Stimulated activated CD8-positive, alpha-beta memory T cell treated with anti-CD3 and anti-CD28 coated beads, Interleukin-4, amount 100 ng/mL, for 1 hour (primary cell): ENCODE measurements at places on chromosomes 4 and X.

- DNase-seq: no peak
Measured at GRCh38 chr4:68592673-68593072, 16.6 kb upstream of the UGT2B17 start.

DNA sequence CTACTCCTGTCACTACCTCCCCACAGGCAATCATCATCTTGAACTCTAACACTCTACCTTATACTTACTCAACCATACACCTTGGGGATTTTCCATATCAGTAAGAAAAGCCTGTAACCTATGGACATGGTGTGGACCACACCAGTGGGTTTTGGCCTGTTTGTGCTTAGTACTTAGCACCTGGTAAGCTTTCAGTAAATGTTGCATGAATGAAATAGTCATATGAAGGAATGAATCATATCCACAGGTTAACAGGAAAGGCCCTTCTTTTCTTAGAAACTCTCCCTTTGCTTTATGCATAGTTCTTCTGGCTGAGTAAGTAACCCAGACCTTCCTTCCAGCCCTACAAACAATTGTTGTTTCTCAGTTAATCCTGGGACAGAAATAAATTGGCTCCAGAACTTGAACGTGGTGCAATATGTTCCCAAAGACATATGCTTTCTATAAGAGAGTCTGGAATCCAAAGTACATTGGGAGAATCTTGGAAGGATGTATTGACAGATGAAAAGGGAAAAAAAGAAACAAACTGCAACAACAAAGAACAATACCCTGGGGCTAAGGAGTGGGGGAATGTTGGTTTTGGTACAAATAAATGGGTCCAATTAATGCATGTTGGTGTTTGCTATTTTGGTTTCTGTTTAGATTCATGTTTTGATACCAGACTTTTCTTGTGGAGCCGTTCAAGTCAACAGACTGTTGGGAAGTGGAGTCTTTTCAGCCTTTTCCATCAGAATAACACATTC, 27.8 kb downstream of the RASL11B start:
- no peak for DNase-seq

DNA sequence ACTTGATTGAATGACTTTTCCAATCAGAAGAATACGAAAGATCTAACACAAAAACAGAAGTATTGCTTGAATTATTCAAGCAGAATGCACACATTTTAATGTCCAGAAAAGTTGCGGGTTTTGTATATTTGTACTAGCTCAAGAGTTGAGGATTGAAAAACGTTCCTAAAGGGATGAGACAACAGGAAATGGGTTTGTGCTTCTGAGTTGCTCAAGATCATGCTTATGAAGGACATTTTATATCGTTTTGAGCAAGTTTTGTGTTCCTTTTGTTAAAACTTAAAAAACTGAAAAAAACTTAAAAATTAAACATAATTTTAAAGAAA, 353 bp upstream of the SMIM10 start:
- DNase-seq: no peak

- no peak for DNase-seq
Measured at GRCh38 chr4:1151541-1151940, 20.8 kb downstream of the SPON2 start.

DNA sequence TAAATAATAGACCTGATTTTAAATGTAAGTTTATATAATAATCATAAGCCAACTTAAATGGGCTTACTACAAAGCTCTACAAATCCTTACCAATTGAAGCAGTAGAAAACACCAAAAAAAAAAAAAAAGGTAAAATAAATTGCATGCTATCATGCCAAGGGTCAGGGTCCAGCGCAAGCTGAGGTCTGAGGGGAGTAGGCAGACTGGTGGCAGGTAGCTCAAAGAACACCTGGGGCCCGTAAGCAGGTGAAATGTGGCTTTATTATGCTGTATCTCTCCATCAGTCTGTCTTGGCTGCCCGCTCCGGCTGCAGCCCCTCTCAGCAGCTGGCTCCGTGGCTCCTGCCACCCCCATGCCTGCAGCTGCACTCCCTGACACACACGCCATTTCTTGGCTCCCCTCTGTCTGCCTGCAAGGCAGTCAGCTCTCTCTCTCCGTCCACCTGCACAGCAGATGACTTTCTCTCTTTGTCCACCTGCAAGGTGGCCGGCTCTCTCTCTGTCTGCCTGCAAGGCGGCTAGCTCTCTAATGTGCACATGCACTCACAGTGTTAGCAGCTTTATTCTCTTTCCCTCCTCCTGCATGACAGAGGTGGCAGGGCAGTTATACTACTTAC, 209.4 kb upstream of the UGT8 start:
- no peak for DNase-seq

DNA sequence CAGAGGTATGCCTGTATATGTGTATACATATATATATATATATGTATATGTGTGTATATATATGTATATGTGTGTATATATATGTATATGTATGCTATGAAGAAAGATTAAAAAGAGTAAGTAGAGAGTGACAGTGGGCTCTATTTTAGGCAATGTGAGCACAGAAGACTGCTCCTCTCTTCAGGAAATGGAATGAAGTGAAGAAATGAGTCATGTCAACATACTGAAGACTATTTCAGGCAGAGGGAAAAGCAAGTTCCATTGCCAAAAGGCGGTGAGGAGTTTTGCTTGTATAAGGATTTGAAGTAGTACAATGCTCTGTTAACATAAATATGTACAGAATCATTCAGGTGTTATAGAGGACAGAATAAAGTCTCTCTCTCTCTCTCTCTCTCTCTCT, 773.2 kb upstream of the FTHL17 start:
- no peak for DNase-seq

DNA sequence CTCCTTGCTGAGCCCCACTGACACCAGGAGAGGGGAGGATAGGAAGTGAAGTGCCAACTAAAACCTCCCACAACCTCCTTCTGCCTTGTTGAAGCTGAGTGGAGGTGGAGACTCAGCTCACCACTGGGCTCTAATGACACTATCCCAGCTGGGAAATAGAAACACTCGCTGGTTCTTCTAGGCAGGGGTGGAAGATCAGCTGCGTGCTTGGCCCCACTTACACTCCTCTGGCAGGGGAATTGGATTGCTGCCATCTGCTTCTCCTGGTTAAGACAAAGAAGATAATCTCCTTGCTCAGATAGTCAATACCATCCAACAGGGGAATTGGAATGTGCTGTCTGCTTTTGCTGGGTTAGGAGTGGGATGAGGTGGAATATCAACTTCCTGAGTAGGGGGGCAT, 392.5 kb downstream of the ZNF674 start:
- no peak for DNase-seq

DNA sequence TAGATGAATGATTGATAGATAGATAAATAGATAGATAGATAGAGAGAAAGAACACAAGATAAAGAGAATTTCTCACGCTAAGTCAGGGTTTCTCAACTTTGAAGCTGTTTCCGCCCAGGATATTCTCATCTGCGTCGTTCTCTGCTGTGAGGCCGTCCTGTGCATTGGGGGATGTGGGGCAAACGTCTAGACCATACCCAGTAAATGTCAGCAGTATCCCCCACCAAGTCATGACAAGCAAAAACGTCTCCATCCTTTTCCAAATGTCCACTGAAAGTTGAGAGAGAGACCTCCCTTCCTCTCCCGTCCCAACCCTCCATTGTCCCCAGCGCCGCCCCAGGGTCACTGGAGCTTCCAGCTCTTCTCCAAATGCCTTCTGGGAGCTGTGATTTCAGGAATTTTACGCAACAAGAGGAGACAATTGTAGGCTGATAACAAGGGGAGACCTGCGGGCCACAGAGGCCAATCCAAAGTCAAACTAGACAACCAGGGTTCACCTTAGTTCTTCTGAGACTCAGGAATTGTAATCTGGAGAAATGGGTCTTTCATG, 8.9 kb upstream of the CRLF2 start:
- DNase-seq: no peak

- DNase-seq: no peak
Measured at GRCh38 chr4:1383728-1384591, 22.3 kb downstream of the NKX1-1 start.

GRCh38 chrX:102155806-102156179, at the start of gene BEX5:
BEX5 (minus strand) TSS chrX:102155977; CDS start chrX:102154265, 1,712 bp downstream.
- no peak for DNase-seq

DNA sequence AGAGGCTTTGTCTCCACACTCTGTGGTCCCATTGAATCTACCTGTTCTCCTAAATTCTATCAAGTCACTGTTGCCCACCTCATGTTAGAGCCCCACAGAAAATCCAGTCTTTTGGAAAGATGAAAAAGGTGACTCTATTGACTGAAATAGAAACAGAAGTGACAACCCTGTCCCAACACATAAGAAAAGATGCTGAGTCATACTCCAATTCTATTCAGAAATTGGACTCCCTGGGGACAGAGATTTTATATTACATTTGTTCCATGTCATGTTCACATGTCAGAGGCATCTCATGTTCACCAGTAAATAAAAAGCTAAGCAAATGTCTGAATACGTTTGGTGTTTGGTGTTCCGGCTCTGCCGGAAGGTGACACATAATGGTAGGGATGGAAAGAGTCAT, 2.9 kb upstream of the GRPR start:
- DNase-seq: no peak
